ENCODE measurements at places on chromosomes 3 and 15.
A peak's percentile ranks its signal among the peaks of the same experiment; 100 is the strongest.

DNA sequence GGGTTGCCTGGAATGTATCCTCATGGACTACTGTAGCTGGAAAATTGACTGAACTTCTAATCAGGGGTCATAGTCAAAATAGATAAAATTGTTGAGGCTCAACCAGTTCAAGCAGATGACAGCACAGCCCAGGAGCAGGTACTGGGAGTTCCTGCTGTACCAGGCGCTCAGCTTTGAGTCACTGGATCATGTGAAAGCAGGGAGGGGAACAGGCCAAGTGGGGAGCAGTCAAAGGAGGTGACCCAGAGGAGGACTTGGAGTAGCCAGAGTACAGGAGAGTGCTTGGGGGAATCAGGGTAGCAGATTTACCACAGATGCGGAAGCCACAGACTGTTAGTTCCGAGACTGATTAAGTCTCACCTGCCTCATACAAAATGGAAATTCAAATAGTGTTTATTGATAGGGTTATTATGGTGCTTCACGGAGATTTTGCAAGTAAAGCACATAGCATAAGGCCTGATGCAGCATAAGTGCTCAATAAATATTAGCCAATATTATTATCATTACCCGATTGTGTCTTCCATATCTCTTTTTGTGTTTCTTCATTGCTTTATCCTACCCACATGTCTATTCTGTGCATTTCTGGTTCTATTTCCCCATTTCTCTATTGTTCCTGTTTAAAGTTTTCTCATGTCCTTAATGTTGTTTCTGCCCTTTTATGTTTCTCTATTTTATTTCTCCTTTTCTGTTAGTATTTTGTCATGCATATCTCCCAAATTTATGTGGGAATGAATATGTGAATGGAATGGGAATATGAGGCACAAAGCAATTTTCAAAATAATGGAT is 369.2 kb upstream of the MCTP2 start:
- DNase-seq: no peak

DNA sequence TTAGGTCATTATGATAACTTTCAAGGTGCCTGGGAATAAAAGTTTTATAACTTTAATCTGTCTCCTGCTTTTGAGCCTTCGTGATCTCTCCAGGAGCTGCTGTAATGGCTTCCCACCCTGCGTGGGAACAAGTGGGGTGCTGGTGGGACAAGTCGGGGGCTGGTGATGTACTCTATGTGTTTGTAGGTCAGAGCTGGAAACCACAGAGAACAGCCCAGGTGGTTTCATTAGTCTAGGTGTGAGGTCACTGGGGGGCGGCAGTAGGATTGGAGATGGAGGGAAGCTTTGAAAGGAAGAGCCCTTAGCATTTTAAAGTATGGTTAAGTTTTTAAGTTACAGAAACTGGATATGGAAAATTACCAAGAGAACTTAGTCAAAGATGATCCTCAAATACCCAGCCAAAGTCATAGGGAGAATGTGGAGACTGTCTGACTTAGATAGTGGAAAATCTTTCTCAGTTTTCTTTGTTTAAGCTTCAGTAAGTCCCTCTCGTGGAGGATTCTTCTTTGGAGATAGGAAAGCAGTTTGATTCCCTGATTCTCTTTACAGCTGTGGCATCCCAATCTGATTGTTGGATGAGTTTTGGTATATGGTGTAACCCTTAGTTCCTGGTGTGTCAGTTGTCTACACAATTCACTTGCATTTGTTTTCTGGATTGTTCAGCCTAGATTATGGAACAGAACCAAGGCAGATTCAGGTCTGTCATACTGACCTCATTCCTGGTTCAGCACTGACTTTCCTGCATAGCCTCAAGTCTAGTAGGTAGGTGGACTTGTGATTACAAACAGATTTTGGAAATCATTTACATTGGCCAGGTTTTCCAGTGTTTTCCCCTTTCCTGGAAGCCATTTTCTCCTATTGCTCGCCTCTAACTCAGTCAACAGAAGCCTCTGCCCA is 115.6 kb downstream of the FNDC3B start:
- DNase-seq: no peak

GRCh38 chr3:196656213-196656612 is 16.7 kb downstream of the NRROS start:
- DNase-seq: no peak

DNA sequence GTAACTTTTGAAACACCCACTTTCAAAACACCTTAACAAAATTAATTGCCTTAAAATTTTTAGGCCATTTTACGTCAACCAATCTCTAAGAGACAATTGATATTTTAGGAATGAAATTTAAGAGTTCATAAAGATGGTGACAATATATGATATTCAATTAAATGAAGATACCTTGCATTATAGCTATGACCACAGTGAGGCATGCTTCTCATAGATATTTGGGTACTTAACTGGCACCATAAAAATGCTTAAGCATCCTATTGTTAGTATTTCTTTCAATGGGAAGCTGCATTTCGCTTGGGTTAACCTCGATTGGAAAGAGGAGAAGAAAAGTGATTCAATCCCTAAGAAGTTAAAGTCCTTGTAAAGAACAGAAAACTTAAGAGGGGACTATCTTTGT is 209.0 kb downstream of the GAP43 start:
- no peak for DNase-seq

- DNase-seq: no peak
Measured at GRCh38 chr15:93121107-93121506, 32.1 kb upstream of the RGMA start.

- DNase-seq: no peak
Measured at GRCh38 chr3:3068358-3068881, 41.8 kb downstream of the IL5RA start.

- DNase-seq: no peak
Measured at GRCh38 chr3:177837951-177838655, 640.8 kb upstream of the TBL1XR1 start.

DNA sequence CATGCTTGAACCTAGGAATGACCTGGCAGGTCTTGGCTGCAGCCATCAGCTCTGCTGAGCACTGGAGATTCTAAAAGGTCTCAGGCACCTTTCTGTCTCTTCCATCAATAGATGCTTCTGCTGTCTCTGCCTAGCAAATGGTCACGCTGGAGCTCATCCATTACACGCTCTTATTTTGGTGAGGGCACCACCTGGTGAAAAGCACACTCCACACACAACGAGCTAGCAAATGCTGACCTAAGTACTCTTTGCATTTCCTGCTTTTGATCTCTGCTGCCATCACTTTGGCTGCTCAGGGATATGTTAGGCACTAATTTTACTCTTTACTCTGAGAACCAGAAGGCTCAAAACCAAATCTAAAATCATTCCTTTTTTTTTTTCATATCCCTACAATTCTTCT is 91.3 kb downstream of the RAB11A start:
- DNase-seq: no peak

- no peak for DNase-seq
Measured at GRCh38 chr3:39814007-39814406, 4.6 kb downstream of the MYRIP start.

GRCh38 chr3:154584041-154584440 is 154.1 kb upstream of the GPR149 start:
- no peak for DNase-seq

DNA sequence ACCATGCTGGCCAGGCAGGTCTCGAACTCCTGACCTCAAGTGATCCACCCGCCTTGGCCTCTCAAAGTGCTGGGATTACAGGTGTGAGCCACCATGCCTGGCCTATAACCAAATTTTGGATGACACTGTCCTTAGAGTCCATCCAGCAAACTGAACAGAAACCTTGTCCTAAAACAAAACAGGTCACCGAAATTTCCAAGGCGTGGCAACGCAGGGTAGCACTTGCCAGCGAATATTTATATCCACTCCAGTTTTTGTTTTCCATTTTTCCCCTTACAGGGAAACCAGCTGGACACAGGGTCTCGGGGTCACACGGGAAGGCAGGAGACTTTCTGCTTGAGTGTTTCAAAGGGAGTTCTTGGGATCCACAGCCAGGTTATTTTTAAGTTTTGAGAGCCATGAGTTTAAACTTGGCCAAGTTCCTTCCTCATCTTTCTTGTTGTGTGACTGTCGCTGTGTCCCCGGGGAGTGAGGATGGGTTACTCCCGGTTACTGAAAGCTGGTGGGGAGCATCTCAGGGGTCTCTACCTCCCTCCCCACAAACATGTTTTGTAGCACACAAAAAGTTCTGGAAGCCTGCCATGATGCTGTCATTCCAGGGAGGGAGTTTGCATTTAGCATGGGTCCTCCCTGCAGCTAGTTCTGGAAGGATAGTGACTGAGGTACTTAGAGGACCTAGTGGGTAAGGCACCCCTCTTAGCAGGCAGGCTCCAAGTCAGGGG is 12.6 kb downstream of the LIMD1 start:
- no peak for DNase-seq

- DNase-seq: peak; percentile 26
Measured at GRCh38 chr3:35946121-35946853, 307.0 kb downstream of the ARPP21 start.

GRCh38 chr3:120451272-120451761 is 525 bp upstream of the FSTL1 start:
- DNase-seq: peak; percentile 69

DNA sequence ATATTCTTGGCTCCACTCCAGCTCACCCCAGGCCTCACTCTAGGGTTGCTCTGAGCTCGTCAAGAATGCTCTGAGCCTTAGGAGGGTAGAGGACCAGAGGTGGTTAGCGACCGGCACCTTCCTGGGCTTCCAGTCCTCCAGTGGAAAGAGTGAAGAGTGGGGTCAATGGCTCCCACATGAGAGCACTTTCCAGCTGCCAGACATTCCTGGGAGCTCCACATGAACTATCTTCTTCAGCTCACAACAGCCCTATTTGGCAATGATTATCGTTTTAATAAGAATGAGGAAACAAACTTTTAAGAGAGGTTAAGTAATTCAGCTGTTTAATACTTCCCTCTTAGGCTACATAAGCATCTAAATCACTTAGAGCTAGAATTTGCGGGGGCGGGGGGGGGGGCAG is 139.3 kb downstream of the STT3B start:
- peak; percentile 48 for DNase-seq

DNA sequence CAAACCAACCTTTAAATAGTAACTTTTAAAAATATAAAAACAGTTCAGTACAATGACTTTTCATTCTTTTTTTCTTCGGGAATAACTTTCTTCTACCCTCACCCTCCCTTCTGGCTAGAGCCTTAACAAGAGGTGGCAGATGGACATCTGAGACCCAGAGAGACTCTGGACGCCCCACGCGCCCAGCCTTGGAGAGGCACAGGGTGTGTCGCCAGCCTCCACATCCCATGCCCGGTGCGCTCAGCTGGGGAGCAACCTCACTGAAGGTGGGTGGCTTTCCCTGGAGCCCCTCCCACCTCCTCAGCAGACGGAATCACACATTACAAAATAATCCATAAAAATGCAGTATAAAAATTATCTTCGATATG is 49.5 kb downstream of the TLE3 start:
- DNase-seq: no peak

DNA sequence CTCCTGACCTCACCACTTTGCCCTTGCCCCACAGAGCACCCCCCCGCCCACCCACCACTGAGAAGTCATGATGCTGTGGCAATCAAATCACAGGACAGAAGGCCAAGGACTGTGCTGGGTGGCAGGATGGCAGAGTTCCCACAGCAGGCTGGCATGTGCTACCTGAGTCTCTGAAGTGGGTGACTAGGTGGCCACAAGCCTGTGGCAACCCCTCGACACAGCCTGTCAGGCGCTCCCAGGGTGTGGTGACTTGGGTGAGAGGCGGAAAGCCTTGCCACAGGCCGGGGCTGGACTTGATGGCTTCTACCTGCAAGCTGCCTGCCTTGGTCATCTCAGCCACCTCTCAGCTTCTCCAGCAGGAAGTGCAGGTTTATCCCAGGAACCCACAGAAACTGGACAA is 15.6 kb upstream of the DUSP7 start:
- DNase-seq: no peak

DNA sequence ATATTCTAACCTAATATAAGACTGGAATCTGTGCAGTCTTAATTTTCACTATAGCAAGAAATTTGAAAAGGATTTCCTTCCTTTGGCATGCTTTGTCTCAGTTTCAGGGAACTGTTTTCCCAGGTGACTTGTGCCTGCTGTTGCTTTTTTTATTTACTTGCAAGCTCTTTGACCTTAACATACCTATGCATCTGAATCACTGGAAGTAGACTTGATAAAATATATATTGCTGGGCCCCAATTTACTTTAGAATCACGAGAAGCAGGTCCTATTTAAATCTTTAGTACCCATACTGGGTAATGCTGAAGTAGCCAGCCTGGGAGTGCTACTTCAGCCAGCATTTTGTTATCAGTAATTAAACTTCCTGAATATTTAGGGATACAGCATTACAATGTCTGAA is 257.9 kb upstream of the ALCAM start:
- DNase-seq: no peak

DNA sequence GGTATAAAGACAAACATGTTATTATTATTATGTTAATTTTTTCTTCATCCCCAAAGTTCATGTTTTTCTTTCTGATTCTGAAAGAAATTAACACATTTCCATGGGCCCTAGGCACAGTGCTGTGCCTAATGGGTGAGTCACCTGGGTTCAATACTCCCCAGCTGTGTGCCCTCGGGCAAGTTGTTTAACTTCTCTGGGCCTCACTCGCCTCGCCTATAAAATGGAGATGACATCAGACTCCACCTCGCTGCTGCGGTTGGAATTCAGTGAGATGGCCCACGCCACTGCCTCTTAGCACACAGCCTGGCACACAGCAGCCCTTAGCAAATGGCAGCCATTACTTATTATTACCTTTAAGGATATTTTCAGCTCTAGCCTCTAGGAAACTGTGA is 22.6 kb downstream of the DNASE1L3 start:
- no peak for DNase-seq

DNA sequence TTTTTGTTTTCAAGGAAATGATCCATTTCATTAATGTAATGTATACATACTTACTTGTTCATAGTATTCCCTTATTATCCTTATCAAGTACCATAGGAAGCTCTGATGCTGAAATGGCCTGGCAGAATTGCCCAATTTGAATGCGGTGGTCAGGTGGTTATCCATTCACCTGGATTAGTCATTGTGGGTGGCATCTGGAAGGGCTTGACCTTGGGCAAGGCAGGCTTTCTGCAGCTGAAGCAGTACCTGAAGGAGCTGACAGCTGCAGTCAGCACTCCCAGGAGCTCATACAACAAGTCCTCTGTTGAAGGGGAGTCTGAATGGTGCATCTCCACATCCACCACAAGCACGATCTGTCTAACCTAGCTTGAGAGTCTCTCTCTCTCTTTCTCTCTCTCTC is 12.2 kb upstream of the IQCF5 start:
- DNase-seq: no peak

GRCh38 chr15:61422773-61423172 is 193.7 kb upstream of the RORA start:
- DNase-seq: no peak

- DNase-seq: no peak
Measured at GRCh38 chr3:182807061-182807460, 13.8 kb downstream of the ATP11B start.

DNA sequence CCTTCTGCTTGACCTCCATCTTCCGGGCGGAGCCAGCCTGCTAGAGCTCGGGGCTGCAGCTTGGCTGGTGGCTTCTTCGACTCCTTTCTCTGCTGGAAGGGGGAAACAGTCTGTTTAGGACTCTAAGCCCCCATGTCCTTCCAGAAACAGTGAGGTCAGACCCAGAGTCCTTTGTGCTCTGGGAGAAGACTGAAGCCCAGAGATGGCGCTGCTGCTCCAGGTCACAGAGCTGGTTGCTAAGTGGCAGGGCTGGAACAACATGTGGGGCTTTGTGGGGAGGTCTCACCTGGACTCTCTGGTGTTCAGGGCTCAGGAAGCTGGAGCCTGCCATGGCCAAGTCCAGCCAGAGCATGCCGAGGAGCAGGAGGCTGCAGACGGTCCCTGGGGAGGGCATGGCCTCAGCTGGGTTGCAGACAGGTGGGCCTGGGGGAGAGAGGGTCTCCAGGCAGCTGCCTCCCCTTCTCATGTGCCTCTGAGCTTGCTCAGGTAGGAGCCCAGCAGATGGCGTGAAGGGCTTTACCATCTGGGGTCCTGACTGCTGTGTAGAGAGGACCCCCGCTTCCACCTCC is 2.9 kb downstream of the GHRL start:
- no peak for DNase-seq

Measured in renal pelvis (tissue), 12 donors.